Neuronal stem cell (in vitro differentiated cells): ENCODE measurements at places on chromosomes 11 and 22.

GRCh38 chr22:50505276-50505775, 2.2 kb downstream of the LMF2 start:
- DNase-seq: no peak

- no peak for DNase-seq
Observed at GRCh38 chr11:23143022-23143421, 282.7 kb upstream of the CCDC179 start.

- no peak for DNase-seq
Observed at GRCh38 chr11:94873916-94874540, 99.3 kb downstream of the CWC15 start.

DNA sequence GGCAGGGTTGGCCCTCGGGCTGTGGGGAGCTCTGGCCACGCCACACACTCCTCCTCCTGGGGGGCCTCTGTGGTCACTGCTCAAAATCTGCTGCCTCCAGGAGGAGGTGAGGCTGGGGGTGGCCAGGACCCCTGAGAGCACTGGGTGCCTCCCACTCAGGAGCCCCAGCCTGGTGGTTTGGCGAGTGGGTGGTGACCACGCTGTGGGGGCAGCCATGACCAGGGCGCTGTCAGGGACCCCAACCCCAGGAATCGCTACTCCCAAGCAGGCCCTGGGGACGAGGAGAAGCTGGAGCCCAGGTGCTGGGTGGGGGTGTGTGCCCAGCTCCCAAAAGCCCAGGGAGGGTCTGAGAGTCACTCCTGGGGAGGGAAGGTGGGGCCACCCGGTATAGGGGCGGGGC, 30.1 kb downstream of the TSPAN4 start:
- no peak for DNase-seq

- no peak for DNase-seq
Observed at GRCh38 chr22:24485170-24485569, 10.0 kb upstream of the UPB1 start.

DNA sequence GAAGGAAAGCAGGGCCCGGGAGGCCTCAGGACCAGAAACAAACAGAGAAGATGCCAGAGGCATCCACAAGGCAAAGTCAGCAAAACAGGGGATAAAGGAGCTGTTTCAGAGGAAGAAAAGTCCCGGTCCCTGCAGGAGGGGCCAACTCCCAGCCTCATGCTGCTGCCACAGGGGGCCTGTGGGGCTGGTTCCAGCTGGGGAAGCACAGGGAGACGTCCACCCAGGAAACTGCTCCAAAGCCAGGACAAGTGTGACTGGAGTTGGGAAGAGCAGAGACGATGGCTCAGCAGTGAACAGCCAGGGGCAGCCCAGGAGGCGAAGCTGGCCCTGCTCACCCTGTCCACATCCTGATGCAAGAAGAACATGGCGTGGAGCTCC, 454.4 kb downstream of the BRD1 start:
- DNase-seq: no peak

DNA sequence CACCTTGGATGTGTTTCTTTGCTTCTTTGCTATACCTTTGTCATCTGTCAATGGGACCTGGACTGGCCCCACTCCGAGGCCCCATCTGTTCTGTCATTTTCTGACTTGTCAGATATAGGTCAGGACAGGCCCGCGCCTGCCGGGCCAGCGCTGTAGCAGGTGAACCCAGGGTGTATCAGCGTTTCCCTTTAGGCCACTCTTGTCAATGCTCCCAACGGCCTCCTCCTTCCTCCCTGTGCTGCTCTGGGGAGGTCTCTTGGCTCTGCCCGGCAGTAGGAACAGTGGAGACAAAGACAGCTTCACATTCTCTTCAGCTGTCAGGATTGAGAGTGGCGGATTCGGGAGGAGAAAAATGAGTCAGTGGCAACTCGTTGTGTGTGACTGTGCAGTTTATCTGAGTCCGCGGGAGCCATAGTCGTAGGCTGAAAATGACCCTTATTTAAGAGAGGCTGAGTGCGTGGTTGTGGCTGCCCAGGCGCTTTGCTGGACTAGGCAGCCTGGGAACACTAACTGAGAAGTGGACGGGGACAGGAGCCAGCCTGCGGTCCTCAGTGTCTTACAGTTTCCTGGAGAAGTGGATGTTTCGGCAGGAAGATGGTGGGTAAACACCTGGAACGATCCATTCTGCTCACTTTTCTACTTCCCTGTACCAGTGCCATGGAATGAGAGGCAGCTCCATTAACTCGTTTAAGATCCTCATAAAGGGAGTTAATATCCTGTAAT, 102.3 kb downstream of the PRR5L start:
- no peak for DNase-seq

DNA sequence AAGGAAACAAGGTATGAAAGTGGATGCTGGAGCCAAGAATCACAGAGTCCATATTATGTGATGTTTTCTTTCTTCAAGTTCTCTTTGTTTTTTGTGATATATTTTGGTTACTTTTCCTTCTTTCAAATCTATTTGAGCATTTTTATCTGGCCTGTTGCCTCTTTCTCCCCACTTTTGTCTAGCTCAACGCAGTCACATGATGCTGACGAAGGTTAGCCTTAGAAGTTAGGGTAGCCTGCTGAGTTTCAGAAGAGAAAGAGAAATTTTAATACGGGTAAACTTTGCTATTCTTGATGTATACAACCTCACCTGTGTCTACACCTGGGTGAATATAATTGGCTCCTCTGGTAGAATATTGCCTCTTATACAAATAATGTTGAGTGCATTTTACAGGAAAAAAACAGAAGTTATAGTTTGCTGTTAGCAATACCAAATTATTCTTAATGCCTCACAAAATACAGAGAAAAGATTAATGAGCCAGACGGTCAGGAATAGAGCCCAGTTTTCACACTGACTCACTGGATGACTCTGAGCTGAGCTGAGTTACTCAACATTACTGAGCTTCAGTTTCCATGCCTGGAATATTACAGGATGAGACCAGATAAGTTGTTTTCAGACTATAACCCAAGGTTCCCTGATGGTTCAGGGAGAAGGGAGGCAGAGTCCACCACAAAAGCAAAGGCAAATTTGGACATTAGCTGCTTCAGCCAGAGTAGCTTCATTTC, 161.6 kb upstream of the BDNF start:
- no peak for DNase-seq

- no peak for DNase-seq
Observed at GRCh38 chr11:313787-314553, at the start of gene IFITM1. Gene IFITM1 (plus strand): TSS chr11:314040. CDS start chr11:314171, 131 bp downstream.

- no peak for DNase-seq
Observed at GRCh38 chr11:41056892-41057569, 402.4 kb downstream of the LRRC4C start.

- no peak for DNase-seq
Observed at GRCh38 chr11:10895285-10895684, 37.4 kb upstream of the ZBED5 start.
